ENCODE measurements at places on chromosomes 2 and 18.

DNA sequence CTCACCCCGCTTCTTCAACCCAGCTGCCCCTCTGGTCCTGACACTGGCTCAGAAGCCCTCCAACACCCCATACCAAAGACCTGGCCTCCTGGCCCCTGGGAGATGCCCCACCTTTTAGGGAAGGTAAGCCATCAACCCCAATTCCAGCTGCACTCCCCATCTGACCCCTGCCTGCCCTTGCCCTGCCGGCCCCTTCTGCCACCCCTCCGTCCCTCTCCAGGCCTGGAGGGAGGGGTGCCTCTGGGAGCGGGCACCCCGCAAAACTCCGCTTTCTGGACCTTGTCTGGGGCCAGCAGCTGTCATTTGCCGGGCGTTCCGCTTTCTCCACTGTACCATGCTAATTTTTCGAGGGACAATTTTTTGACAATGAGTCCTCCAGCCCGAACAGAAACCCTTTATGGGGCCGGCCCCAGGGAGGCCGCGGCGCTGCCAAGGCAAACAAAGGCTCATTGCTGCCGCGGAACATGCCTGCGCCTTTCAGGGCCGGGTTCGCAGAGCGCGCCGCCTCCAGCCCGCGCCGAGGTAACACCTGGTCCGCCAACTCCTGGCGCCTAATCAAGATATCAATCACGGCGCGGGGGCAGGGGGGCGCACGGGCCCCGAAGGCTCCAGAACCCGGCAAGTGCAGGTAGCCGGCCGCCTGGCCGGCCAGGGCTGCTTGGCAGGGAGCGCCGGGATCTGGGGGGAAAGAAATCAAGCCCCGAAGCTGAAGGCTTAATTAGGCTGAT is 96.0 kb downstream of the INHBB start:
- DNase-seq: no peak

DNA sequence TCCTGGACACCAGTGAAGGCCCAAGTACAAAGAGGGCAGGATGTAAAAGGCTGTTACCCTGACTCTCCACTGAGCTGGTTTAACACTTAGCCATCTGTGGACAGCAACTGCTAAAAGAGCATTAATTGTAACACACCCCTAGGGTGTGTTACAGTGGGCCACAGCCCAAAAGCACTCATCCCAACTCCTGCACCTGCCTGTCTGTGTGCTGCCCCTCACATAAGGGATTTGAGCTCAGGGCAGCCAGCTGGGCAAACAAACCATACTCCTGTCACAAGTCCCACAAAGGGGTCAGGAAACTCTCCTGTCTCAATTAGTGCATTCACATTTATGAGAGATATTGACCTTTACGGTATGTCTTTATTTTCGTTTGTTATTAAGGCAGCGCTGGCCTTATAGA is 833.1 kb upstream of the NXPH2 start:
- DNase-seq: no peak

GRCh38 chr18:27636576-27637085 is 451.5 kb upstream of the CHST9 start:
- no peak for DNase-seq

- DNase-seq: no peak
These were observed 133.7 kb downstream of the FBXO15 start for GRCh38 chr18:74013955-74014354.

- DNase-seq: no peak
These were observed 1036.5 kb upstream of the CNTNAP5 start for GRCh38 chr2:122988395-122989221.
